ENCODE measurements at places on chromosomes 1 and 21. TPM values are rescaled to one million over a fixed set of nuclear protein-coding genes. Genes with fewer than 3 reads are reported as not detected.
A peak's percentile ranks its signal among the peaks of the same experiment; 100 is the strongest.

The ESPN gene
- 0.89 TPM for total RNA-seq

- DNase-seq = peak; percentile 98
Observed at GRCh38 chr1:32291708-32292538, at the start of gene HDAC1. HDAC1 (plus strand) TSS chr1:32292083; CDS start chr1:32292170, 87 bp downstream.

- no peak for DNase-seq
Observed at GRCh38 chr1:24830680-24831272, 85.5 kb downstream of the CLIC4 start.

- DNase-seq = no peak
Observed at GRCh38 chr21:43884012-43884860, 19.2 kb downstream of the AGPAT3 start.

The AKR7A2 gene
- 50.2 TPM for total RNA-seq

DNA sequence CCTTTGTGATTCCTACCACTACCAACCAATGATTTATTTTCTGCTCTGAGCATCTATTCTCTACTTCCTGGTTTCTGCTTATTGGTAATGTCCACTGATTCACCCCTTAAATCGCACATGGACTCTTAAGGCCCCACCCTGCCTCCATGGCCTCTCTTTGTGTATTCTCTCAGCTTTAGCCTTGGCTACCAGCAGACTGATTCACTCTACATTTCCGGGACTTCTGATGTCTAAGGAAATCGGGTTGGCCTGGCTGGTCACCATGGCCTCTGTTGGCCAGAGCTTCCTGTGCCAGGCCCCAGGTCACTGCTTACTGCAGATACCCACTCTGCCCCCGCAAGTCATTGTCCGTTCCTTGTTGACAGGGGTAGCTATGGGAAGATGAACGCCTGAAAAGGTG, 40.9 kb downstream of the PDPN start:
- DNase-seq = no peak

Data from activated naive CD4-positive, alpha-beta T cell treated with anti-CD3 and anti-CD28 coated beads, Interleukin-2, amount 50 U/mL, for 72 hours (primary cell).